Substantia nigra (tissue), 51 donors: ENCODE measurements at places on chromosomes 11 and 22.

- peak; percentile 64 for DNase-seq
These were observed 35.2 kb downstream of the PPP2R1B start for GRCh38 chr11:111730871-111731591.

DNA sequence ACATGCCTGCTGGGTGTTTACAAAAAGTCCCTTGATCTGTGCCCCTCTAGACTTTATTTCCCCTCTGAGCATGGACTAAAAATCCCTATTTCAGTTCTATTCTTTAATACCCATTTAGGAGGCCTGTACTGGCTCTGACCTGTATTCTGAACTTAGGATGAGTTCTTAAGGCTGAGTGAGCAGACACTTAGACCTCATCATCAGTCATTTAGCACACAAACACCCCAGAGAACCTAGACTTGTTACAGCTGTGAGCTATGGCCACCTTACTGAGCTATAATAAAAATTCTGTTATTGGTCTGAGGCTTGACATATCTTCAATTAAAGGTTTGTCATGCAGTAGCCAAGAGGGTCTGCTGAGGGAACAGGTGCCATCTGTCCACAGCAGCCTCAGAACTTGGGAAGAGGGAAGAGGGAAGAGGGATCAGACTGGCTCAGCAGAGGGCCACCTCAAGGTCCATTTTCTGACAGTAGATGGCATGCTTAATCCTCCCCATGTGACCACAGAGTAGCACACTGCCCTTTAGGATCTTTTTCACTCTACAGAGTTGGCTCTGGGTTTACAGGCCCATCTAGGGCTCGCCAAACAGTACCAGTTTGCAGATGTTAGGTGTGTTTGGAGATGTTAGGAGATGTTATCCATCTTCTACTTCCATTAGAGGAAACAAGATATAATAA is 30.2 kb upstream of the RRM1 start:
- no peak for DNase-seq

DNA sequence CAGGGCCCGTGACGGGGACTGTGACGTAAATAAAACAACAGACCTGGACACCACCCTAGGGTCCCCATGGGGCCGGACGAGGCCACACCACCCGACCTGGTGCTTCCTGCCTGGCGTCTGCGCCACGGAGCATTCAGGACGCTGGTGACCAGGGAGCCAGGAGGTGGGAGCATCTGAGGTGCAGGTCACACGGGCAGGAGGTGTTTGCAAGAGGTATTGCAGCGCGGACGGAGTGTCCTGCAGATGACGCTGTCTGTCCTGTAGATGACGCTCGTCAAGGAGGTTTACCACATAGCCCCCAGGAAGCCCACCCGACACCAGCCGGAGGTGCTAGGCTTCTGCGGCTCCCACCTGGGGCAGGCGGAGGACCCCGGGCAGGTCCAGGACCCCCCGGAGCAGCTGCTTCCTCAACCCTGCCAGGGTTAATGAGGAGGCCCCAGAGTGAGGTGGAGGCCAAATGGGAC is 986 bp upstream of the MUC5B start:
- DNase-seq, result no peak

- no peak for DNase-seq
These were observed 44.6 kb downstream of the ANKRD42 start for GRCh38 chr11:83238111-83238510.

- DNase-seq, result no peak
These were observed 11.8 kb downstream of the HIKESHI start for GRCh38 chr11:86313793-86314192.

DNA sequence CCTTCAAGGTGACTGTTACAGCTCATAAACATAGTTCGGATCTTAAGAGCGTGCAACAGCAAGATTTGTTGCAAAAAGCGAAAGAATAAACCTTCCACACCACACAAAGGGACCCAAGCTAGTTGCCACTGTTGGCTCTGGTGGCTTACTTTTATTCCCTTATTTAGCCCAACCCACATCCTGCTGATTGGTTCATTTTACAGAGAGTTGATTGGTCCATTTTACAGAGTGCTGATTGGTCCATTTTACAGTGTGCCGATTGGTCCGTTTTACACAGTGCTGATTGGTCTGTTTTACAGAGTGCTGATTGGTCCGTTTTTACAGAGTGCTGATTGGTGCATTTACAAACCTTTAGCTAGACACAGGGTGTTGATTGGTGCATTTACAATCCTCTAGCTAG is 776.9 kb upstream of the CNTN5 start:
- DNase-seq, result no peak

DNA sequence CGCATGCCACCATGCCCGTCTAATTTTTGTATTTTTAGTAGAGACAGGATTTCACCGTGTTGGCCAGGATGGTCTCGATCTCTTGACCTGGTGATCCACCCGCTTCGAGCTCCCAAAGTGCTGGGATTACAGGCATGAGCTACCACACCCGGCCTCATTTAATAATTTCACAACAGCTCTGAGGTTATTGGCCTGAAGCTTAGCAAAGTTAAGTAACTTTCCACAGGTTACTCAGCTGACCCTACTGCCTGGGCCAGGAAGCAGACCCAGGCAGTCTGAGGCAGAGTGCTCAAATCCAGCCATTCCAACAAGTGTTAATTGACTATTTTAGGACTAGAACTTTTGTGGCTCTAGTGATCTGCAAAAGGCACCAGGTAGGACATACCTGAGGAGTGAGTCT is 52.2 kb upstream of the L3MBTL2 start:
- DNase-seq, result no peak

DNA sequence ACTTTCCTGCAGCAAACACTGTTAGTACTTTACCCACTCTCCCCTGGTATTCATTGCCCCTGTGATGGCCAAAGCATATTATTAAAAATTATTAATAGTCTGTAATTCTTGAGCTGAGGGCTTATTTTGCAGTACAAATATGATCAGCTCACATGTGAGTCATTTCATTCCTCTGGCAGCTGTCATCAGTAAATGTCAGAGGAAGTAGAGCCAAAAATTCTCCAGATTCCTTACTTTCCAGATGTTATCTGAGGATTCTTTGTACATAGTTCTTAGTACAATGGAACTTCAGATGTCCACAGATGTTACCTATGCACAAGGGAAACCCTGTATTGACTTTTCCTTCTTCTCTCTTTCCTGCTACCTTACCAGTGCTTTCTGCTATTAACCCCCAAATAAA is 12.5 kb downstream of the OR5B3 start:
- no peak for DNase-seq

GRCh38 chr22:35549328-35549727 is 8.7 kb downstream of the RASD2 start:
- DNase-seq, result no peak

DNA sequence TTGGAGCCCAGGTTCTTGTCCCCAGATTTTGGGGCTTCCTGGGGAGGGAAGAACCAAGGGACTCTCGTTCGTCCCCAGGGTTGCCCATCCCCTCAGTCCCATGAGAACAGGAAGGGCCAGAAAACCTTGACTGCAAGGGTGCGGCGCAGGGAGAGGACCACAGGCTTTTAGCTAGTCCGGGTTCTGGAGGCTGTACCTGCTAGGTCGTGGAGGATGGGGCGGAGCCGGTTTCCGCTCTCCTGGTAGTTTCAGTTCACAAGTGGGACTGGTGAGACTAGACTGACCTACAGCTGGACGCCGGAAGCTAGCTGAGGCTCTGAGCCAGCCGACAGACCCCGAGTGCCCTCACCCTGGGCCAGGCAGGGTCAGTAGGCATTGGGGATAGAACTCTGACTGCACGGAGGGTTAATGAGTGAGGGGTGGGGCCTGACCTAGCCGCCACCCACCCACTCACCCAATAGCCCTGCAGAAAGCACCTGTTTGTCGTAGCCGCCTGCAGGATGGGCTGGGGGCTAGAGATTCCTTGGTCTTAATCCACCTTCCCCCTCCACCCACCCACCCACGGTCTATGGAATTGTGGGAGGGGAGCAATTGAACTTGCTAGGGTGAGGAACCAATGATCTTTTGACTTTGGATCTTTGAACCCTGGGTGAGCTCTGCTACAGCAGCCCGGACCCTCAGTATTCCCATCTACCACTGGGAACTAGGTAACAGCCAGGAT is 1.5 kb downstream of the MAFF start:
- DNase-seq, result no peak

GRCh38 chr22:38832005-38832978 is 11.5 kb downstream of the NPTXR start:
- no peak for DNase-seq

GRCh38 chr11:84413549-84413948 is 1127.4 kb upstream of the CCDC90B start:
- DNase-seq, result no peak

DNA sequence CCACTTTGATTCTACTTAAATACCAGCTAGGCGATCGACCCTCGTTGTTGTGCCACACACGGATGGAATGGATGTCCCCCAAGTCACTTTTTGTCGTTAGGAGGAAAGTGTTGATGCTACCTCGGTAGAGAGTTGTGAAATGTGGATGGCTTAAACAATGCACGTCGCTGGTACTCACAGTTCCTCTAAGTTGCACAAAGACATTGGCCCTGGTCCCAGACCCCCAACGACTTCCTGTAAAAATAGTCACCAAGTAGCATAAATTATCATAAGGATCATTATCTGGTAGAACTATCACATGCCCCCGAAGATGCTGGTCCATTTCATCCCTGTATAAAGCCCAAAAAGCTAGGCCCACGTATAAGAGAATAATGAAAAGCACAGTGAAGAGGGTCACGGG is 3.8 kb downstream of the PKDREJ start:
- no peak for DNase-seq

DNA sequence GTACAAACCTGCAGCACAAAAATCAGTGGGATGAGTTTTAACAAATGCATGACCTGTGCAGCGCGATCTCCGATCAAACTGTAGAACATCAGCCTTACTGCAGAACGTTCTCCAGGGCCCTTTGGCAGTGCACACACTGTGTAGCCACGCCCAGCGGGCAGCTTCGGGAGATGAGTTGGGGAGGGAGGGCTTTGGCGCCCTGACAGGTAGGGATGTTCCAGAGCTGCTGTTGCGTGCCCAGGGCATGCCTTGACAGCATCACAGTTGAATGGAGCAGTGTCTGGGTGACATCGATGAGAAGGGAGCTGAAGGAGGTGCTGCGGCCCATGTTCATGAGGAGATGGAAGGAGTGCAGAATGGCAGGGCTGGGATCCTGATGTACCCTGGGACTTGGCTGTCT is 80.2 kb downstream of the TBC1D22A start:
- no peak for DNase-seq

DNA sequence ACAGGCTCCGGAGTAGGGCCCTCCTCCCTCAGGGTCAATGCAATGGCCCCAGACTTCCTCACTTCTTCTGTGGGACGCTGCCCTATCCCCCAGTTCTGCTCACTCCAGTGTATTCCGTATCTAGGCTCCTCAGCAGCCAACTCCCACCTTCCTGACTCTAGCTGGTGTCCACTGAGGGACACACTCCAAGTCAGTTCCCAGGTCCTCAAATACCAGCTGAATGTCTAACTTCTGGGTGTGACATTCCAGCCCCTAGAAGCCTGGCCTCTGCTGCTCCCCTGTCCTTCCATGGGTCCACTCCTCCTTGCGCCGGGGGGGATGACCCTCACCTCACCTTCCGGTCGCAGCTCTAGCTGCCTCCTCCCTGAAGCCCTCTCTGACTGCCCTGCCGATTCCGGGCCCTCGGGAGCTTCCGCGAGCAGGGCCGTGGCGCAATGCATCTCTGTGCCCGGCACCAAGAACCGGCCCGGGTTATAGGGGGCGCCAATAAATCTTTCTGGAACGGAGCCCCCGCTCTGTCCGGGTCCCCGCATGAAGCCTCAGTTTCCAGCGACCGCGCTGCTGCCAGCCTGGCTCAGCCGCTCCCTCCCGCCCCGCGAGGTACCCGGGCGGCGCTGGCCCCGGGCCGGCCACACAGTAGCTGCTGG is 15.4 kb downstream of the BAD start:
- DNase-seq, result no peak

DNA sequence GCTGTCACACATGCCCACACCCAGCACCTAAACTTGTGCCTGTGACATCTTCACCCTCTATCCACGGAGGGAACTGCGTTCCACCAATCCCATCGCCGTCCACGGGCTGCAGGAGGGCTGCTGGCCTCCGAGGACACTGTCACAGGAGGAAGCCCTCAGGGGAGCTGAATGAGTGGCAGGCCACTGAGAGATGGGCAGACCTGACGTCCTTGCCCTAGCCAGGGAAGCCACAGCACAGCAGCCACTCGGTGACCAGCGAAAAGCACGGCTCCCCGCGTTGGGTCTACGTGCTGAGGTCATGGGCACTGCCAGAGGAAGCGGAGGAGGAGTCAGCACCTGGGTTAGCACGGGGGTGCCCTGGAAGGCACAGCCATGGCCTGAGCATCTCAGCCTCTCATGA is 50.5 kb downstream of the IGSF9B start:
- DNase-seq, result no peak

DNA sequence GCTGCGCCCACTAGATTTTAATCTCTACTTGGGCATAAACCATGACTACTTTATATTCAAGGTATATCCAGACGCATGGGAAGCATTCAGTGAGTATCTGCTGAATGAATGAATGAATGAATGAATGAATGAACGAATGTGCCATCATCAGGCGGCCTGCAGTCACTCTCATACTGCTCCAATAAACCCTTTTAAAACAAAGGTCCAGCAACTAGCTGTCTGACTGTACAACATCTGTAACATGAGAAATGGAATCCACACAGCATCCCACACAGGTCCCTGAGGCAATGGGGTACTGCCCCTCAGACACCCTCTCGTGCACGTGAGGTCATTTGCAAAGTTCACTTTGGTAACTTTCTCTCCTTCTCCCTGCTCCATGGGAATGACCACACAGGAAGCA is 147.5 kb downstream of the LARGE1 start:
- no peak for DNase-seq

DNA sequence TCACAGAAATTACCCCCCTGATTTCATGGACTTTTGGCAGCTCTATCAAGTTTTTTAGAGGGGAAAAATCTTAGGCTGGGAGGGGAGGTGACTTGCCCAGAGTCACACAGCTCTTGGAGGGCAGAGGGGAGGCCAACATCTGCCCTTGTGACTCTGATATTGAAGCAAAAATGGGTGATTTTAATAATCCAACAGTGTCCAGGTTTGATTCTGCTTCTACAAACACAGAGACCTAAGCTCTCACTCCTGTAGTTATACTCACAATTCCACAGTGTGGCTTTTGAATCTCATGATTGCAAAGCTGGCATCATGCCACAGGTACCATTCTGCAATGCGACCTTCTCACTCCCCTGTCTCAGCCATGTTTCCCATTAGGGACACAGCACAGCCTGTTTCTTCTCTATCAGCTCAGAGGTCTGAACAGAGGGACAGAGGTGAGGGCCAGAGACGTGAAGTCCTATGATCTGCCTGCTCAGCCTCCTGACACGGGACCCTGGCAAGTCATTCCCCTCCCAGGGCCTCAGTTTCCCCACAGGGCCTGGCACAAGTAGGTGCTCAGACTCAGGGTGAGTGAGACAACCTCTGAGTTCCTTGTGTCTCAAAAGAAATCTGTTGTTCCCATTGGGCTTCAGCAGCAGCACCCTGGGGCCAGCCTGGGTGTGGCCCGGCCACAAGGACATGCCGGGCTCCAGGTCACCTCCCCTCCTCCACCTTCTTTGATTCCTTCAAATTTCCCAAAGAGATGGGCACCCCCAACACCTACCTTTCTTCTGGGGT is 766 bp downstream of the APOL2 start:
- no peak for DNase-seq

- no peak for DNase-seq
These were observed 32.4 kb upstream of the MYH9 start for GRCh38 chr22:36419912-36420882.
